ENCODE measurements at places on chromosomes 4 and X. TPM values are rescaled to one million over a fixed set of nuclear protein-coding genes. Genes with fewer than 3 reads are reported as not detected.

Gene PPEF1
- 0.42 TPM for polyA plus RNA-seq

GRCh38 chr4:57158221-57158620 is 48.0 kb upstream of the IGFBP7 start:
- no peak for DNase-seq

DNA sequence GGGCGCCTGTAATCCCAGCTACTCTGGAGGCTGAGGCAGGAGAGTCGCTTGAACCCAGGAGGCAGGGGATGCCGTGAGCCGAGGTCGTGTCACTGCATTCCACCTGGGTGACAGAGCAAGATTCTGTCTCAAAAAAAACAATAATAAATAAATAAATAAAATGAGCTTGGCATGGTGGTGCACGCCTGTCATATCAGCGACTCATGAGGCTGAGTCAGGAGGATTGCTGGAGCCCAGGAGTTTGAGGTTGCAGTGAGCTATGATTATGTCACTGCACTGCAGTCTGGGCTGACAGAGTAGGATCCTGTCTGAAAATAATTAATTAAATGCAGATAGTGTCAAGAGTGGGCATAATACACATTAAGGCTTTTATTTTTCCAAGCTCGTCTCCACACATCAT is 77.5 kb downstream of the DHRSX start:
- no peak for DNase-seq

DNA sequence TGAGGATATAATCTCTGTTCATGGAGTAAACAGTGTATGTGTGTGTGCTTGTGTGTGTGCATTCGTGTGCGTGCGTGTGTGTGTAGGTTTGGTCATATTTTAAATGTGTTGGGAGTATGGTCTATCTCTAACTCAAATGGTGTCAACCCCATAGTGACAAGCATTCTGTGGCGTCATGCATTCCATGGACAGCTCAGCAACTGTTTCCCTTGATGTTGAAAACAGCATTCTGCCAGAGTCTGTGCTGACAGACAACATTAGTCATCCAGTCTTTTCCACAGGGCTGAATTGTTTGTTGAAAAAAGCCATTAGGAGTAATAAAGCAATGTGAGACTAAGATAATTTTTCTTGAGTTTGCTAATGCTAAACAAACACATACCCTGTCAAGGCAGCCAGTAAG is 706.6 kb downstream of the PCDH19 start:
- DNase-seq, result no peak

DNA sequence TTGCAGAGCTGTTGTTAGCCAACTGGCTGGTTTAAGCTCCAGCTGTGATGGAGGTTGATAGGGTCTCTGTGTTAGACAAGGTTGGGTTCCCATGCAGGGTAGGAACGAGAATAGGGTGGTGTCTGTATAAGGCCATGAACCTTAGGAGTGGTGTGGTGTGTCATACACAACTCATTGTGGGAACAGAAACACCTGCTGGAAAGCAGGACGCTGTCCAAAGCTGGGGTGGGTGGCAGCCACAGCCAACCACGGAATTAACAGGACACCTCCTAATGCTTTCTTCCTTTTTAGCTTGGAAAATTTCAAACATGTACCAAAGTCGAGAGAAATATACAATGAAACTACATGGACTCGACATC is 94.4 kb downstream of the ARHGAP10 start:
- no peak for DNase-seq

GRCh38 chrX:31808357-31808756 is 736.5 kb upstream of the FTHL17 start:
- no peak for DNase-seq

GRCh38 chr4:87120411-87121162 is 99.8 kb downstream of the KLHL8 start:
- DNase-seq, result no peak

DNA sequence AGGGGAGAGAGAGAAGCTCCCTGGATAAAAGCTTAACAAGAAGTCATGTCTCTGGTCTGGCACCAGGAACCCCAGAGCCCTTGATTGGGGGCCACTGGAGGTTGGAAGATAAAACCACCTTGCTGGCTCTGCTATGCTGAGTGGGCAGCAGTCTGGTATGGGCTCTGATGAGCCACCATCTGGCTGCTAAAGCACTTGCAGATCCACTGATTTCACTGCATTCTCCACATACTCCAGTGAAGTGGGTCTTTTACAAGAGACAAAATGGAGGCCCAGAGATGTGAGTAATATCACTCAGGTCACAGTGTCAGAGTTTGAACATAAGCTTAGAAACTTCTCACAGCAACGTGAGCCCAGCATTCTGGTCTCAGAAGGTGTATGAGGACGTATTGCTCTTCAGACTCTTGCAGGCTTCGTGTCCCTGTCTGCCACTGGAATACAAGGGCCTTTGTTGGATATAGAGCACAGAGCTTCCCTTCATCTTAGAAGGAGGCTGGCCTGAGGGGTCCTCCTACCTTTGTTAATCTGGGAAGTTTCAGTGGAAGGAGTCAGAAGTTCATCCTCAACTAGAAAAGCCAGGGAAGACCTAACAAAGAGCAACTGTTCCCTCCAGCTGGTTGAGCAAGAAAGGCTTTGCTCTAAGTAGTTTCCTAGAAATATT is 11.8 kb downstream of the CLDN2 start:
- no peak for DNase-seq

GRCh38 chr4:18439311-18439710 is 417.8 kb upstream of the LCORL start:
- DNase-seq, result no peak

DNA sequence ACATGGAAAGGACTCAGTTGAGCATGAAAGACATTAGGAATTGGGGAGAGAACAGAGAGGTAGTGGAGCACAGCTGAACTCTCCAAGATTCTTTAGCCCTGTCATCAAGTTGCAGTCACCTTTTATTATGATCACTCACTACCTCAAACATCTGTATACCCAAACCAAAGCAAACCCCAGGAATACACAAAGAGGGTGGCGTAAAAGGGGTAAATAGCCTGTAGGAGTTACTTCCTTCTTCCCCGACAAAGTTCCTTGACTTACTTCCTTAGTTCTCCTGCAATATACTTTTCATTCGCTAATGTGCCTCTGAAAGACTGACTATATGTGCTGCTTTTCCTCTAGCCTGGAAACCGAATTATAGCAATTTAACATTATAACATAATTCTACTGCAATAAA is 159.9 kb downstream of the SPRY1 start:
- no peak for DNase-seq

Gene TDO2
- 0.17 TPM for polyA plus RNA-seq

Gene ART3
- polyA plus RNA-seq, result 28.9 TPM

DNA sequence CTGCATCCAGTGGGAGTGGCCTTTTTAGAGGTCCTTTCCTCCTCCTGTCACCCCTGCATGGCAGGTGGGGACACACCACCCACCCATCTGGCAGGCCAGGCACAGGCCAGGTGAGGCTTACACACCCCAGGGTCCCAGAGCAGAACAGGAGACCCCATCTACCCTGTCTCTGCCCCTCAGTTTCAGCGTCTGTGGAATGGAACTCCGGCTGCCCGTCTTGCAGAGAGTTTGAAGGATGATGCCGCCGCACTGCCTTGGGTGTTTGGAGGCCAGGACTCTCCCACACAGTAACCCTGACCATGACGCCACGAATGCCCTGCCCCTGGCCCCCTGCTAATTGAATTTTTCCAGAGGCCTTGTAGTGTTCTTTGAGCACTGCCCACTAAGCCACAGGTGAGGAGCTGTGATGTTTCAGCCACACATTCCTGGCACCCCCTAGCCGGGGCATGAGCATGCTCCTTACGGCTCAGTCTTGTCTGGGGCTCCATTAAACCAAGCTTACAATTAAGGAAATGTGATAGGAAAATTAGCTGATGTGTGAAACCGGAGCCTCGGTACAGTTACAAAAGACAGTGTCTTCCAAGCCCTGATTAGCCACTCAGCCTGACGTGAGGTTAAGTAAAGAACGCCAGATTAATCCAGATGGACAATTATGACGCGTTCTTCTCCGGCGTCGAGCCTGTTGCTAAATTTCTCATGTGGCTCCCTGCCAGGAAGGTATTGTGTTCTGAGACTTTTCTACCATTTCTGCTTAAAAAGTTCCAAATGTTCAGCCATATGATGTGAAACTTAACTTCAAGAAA is 39.3 kb downstream of the HMX1 start:
- DNase-seq, result peak; percentile 51

- no peak for DNase-seq
Measured at GRCh38 chrX:81229901-81230300, 28.0 kb downstream of the SH3BGRL start.

DNA sequence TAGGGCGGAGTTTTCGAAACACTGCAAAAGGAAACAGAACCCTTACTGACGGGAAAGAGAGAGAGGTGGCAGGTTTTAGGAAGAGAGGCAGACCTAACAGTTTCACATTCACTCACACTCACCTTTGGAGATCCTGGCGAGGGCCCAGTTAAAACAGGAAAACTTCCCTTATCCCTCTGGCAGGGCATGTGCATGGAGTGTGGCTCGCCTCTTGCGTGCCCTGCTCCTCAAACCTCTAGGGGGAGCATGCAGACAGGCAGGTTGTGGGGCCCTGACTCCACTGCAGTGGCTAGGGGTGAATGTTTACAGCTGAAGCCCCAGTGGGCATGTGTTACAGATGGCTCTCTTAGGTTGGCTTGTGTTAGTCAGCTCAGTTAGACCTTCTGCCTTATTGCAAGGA is 451.5 kb downstream of the UBE2NL start:
- no peak for DNase-seq

Gene FAT1
- polyA plus RNA-seq, result 101 TPM

DNA sequence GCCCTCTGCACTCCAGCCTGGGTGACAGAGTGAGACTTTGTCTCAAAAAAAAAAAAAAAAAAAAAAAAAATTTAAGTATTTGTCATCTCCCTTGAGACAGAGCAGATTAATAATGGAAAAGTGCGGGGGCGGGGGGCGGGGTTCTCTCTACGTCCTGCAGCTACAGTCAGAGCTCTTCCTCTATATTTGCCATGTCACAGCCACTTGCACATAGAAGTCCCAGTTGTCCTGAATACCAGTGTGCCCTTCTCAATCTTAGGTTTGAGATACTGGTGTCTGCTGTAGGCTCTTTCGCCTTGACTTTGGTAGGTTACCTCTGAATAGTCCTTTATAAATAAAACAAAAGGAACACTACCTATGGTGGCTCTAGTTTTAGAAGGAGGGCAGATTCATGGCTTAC is 237.8 kb upstream of the PGRMC2 start:
- DNase-seq, result no peak

- no peak for DNase-seq
Measured at GRCh38 chrX:134469486-134469885, 9.5 kb downstream of the HPRT1 start.

DNA sequence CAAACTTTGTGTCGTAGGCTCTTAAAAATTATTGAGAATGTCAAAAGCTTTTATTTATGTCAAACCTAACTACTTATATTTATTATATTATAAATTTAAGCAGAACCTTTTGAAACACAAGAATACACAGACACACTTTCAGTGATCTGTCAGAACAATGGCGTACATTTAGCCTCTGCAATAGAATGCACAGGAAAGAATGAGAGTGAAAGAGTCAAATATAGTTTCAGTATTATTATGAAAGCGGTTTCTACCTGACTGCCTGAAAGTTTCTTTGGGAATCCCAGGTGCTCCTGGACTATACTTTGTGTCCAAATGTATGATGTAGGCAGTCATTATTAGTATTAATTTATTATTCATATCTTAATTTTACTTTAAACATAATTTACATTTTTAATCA is 872.0 kb upstream of the AGA start:
- no peak for DNase-seq

DNA sequence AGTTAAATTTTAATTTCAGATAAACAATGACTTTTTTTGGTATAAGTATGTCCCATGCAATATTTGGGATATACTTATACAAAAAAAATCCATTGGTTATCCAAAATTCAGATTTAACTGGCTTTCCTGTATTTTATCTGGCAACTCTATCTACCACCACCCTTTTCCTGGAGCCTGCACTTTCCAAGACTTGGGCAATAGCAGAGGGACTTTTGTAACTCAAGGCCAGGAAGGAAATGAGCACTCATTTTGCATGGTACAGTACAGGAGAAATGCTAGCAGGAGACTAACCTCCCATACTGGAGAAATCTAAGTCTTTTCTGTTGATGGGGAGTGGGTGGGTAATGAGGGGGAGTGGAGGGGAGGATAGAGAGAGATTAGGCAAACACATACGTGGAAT is 37.7 kb upstream of the PLAC1 start:
- no peak for DNase-seq

Gene KIAA0232
- 23.8 TPM for polyA plus RNA-seq

GRCh38 chr4:188143731-188144130 is 4.5 kb downstream of the TRIML1 start:
- no peak for DNase-seq

Gene DCX
- polyA plus RNA-seq, result 9.1 TPM

DNA sequence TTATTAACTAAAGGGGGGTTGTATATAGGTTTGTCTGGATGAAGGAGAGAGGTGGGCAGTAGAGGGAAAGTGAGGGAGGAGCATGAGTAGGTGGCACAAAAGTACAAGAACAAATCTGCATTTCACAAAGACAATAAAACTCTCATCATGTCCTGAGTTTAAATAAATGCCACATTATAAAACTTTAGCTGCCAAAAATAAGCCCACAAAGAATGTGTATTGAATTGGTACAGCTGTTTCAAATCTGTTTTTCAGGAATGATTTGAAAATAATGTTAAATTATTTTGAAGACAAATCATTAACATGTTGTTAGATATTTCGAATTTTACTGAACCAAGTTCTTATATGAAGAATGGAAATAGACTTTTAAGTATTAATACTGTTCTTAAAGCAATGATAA is 5.8 kb downstream of the CNKSR2 start:
- DNase-seq, result no peak

DNA sequence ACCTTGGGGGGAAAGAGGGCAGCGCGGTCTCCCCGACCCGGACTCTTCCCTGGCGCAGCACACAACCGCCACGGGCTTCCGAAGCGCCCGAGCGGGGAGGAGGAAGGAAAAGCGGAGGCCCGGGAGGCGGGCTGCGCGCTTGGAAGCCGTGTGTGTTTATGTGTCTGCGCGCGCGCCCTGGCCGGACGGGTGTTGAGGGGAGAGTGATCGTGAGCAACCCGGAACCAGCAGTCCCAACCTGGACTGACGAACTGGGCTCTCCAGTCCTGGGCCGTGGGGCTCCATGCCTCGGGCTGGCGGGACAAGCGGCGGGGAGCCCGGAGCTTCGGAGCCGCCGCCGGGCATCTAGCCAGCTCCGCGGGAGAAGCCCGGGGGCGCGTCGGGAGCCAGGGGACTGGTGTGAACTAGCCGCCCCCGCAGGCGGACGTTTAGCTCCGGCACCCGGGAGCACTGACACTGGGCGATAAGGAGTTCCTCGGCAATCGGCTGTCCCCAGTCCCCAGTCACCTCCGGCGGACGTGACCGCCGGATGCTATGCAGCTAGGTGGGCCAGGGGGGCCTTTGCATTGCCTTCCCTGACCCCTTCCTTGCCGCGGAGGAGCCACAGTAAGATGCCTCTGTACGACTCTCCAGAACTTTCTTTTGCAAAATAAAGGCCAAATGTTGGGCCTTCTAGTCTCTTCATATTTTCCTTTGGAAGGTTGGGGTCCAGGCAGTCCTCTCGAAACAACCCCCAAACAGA is 74.8 kb upstream of the BCOR start:
- DNase-seq, result no peak

Gene LRAT
- 0.41 TPM for polyA plus RNA-seq

GRCh38 chr4:86999136-86999643 is 64.4 kb downstream of the AFF1 start:
- DNase-seq, result no peak

Measured in muscle of arm (tissue), 14 donors.